ENCODE measurements at places on chromosomes 7 and 10.

DNA sequence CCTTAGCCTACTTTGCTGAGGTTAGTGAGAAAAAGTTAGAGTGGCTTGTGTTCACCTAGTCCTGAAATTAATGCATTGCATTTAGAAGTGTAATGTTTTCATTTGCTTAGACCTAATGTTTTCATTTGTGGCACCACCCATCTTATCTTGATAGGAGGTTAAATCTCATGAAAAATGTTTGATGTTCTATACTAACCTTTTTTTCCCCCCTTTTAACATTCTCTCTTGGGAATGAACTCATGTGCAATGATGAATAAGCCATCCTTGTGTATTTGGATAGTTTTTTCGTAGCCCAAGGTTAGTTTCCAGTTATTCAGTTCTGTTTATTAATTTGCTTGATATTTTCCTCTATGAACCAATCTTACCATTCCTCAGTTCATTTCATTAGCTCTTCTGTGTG is 2.8 kb downstream of the FHIP2A start:
- DNase-seq = no peak

DNA sequence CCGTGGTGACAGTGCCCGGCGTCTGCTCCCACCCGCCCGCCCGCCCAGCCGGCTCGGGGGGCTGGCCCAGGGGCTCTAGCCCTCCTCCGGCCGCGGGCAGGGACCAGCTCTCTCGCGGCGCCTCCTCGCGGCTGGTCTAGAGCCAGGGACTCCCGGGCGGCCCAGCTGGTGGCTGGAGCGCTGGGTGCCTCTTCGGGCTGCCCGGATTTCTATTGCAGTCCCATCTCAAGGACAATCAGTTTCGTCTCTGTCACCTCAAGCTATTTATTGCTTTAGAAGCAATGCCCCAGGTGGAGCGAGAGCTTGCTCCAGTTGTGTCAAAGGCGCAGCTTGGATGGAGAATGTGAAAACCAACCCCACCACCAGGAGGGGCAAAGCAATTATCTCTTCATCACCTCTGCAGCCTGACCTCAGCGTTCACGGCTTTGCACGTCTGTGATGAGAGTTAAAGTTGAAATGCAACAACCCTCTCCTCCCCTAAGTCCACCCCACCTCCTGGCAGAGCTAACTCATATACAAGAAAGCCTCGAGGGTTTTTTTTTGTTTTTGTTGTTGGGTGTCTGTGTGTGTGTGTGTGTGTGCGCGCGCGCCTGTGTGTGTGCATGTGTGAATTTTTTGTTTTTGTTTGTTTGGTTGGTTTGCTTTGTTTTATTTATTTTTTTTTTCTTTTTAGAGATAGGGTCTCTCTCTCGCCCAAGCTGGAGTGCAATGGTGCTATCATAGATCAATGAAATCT is at the start of gene ITGA8:
TSS of gene ITGA8 (minus strand) at position 24 of the 736 bp plus-strand sequence. CDS start 151 bp downstream, outside the sequence.
- peak; percentile 52 for DNase-seq

DNA sequence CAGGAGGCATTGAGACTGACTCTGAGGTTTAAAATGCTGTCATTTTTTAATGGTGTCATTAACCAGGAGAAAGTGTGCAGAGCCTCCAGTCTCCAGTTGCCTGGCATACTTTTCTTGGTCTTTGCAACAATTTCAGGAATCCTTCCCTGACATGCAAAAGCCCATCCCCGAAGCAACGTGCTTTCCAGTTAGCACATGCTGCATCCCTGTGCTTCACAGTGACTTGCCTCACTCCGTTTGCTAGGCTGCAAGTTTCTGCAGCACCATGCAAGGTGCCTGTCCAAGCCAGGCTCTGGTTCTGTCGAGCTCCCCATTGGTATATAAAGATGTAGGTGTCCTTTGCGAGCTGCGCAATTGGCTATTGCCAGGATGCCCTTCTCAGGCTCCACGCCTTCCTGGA is 135.0 kb downstream of the GALNT17 start:
- DNase-seq = no peak

- no peak for DNase-seq
These were observed 54.7 kb upstream of the EGR2 start for GRCh38 chr10:62870866-62871265.

DNA sequence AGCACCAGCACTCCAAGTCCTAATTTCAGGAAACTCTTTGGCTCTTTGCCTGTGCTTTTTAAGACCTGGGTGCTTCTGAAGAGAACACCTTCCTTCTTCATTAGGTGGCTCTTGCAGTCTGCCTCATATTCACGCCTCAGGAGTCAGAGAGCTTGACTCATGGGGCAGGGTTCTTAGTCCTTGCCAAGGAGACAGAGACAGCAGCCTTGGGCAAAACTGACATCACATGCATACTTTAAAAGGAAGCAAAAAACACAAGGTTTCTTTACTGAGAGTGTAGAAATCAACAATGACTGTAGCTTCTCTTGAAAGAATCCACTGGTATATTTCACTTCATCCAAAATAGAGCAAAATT is 780.6 kb downstream of the INHBA start:
- DNase-seq = no peak

DNA sequence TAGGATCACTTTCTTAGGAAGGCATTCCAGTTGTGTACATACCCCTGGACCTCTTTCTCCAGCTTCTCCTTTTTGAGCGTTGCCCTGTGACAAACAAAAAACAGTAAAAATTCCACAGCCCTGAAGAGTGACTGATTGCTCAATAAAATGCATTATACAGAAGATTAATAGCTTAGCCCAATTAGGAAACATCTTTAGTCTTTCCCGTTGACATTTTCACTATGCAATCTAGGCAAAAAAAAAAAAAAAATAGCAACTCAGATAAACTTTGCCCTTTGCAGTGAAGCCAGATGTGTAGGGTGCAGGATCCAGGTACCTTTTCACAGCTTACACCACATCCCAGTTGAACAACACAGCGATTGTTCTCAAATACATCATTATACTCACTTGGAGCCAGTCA is 17.9 kb downstream of the COL28A1 start:
- DNase-seq = no peak

- no peak for DNase-seq
These were observed 14.9 kb downstream of the ZC3HAV1 start for GRCh38 chr7:139094596-139094995.

Data from left ventricle myocardium superior (tissue), 1 donor.